ENCODE measurements at places on chromosomes 4 and X. TPM values are rescaled to one million over a fixed set of nuclear protein-coding genes. Genes with fewer than 3 reads are reported as not detected.

GRCh38 chrX:154382483-154383069, 3.5 kb downstream of the EMD start:
- H3K4me3 ChIP-seq: no peak overlapping the region
- H3K27me3 ChIP-seq: no peaks in the 10 kb centered on the region
- no peaks in the 10 kb centered on the region for H3K36me3 ChIP-seq
- no peaks in the 10 kb centered on the region for H3K4me1 ChIP-seq

- no peaks in the 10 kb centered on the region for H3K36me3 ChIP-seq
- no peak overlapping the region for H3K27ac ChIP-seq
- DNase-seq: no peak
These were observed 689.3 kb downstream of the CENPC start for GRCh38 chr4:66855956-66856355.

SAGE1 gene
- not detected for total RNA-seq

- no peaks in the 10 kb centered on the region for H3K27me3 ChIP-seq
- H3K36me3 ChIP-seq: no peaks in the 10 kb centered on the region
- DNase-seq: no peak
- no peak overlapping the region for H3K4me3 ChIP-seq
- H3K4me1 ChIP-seq: no peaks in the 10 kb centered on the region
These were observed 54.6 kb downstream of the AMOT start for GRCh38 chrX:112786076-112786475.

TEX11 gene
- not detected for total RNA-seq

DNA sequence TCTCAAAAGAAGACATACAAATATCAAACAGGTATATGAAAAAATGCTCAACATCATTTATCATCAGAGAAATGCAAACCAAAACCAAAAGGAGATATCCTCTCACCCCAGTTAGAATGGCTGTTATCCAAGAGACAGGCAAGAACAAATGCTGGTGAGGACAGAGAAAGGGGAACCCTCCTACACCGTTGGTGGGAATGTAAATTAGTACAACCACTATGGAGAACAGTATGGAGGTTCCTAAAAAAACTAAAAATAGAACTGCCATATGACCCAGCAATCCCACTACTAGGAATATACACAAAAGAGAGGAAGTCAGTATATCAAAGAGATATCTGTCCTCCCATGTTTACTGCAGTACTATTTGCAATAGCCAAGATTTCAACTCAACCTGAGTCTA, 83.5 kb downstream of the CDS1 start:
- no peaks in the 10 kb centered on the region for H3K27me3 ChIP-seq
- no peaks in the 10 kb centered on the region for H3K4me1 ChIP-seq
- no peak overlapping the region for H3K4me3 ChIP-seq
- DNase-seq: no peak
- peaks cover 26% of the 10 kb centered on the region for H3K36me3 ChIP-seq
- no peak overlapping the region for H3K27ac ChIP-seq

DNA sequence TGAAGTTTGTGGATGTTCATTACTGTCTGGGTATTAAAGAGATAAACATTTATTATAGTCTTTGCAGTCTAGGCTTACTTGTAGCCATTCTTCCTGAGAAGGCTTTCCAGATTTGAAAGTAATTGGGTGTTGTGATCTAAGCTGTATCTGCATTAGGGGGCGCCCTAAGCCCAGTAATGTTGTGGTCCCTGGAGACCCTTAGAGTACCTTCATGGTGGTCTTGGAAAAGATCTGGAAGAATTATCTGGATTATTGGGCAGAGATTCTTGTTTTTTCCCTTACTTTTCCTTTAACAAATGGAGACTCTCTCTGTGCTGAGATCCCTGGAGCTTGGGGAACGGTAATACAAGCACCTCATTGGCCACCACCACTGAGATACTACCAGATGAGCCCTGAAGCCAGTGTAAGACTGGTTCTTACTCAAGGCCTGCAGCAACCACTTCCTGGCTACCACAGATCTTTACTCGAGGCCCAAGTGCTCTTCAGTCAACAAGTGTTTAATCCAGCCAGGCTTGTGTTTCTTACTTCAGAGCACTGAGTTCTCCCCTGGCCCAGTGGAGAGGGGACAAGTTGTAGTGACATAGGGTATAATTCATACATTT, 63.1 kb downstream of the RTL3 start:
- no peak overlapping the region for H3K27ac ChIP-seq
- no peaks in the 10 kb centered on the region for H3K27me3 ChIP-seq
- no peaks in the 10 kb centered on the region for H3K4me1 ChIP-seq
- no peaks in the 10 kb centered on the region for H3K36me3 ChIP-seq
- DNase-seq: no peak
- no peak overlapping the region for H3K4me3 ChIP-seq

GRCh38 chr4:159177265-159178150, 74.6 kb downstream of the RAPGEF2 start:
- H3K4me1 ChIP-seq: peaks cover 77% of the 10 kb centered on the region
- H3K27ac ChIP-seq: no peak overlapping the region
- H3K27me3 ChIP-seq: no peaks in the 10 kb centered on the region
- H3K4me3 ChIP-seq: no peak overlapping the region
- H3K36me3 ChIP-seq: no peaks in the 10 kb centered on the region
- no peak for DNase-seq

GRK4 gene
- total RNA-seq: 8.2 TPM

GRCh38 chrX:47518144-47518543, 35.1 kb upstream of the ZNF41 start:
- DNase-seq: no peak
- H3K36me3 ChIP-seq: no peaks in the 10 kb centered on the region
- H3K27me3 ChIP-seq: no peaks in the 10 kb centered on the region
- H3K4me3 ChIP-seq: no peak overlapping the region

DNA sequence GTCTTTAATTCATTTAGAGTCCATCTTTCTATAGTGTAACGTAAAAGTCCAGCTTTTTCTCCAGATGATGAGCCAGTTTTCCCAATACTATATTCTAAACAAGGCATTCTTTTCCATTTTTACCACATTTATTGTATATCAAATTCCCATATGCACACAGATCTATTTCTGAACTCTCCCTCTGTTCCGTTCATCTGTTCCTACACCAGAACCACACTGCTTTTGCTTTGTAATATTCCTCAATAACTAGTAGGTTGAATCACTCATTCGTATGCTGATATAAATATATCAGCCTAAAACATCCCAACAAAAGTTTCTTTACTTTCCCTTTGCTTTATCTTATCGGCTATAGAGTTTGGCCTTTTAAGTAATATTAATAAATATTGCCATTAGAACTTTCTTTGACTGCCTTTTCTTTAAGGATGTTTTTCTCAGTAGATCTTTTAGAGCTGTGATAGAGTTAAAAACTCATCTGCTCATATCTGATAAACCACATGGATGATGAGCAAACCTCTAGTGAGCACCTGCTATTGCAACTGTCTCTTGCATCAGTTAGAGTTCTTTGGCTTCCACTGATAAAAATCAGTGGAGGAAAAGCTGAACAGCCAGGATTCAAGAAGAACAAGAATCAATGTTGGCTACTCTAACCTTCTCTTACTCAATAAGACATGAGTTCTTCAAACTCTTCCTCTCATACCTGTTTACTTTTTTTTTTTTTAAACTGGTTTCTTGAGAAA, 13.1 kb upstream of the RPL34 start:
- no peak for DNase-seq
- H3K27me3 ChIP-seq: no peaks in the 10 kb centered on the region
- H3K4me1 ChIP-seq: no peaks in the 10 kb centered on the region
- H3K4me3 ChIP-seq: no peak overlapping the region

GRCh38 chrX:49019599-49020249, 17.7 kb upstream of the GRIPAP1 start:
- no peaks in the 10 kb centered on the region for H3K4me1 ChIP-seq
- H3K36me3 ChIP-seq: no peaks in the 10 kb centered on the region
- DNase-seq: no peak
- H3K27me3 ChIP-seq: no peaks in the 10 kb centered on the region
- H3K4me3 ChIP-seq: no peak overlapping the region

GRCh38 chr4:25658357-25658771, 2.7 kb downstream of the SLC34A2 start:
- no peaks in the 10 kb centered on the region for H3K36me3 ChIP-seq
- no peaks in the 10 kb centered on the region for H3K4me1 ChIP-seq
- DNase-seq: no peak
- H3K27me3 ChIP-seq: peaks cover 6% of the 10 kb centered on the region

DNA sequence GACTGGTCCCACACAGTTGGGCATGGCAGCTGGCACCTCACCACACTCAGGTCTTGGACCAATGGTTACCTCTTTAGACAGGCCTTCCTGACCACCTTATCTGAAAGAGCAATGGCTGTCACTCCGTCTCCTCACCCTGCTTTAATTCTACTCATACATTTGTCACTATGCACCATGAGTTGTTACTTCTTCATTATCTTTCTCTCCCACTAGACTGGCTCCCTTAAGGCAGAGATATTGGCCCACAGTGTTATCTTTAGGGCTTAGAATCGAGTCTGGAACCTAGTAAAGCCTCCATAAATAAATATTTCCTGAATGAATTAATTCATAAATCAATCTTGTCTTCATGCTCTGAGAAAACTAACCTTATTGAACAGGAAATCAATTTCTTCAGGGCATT, 46.6 kb downstream of the DCHS2 start:
- H3K36me3 ChIP-seq: no peaks in the 10 kb centered on the region
- H3K27me3 ChIP-seq: no peaks in the 10 kb centered on the region
- DNase-seq: no peak
- H3K27ac ChIP-seq: no peak overlapping the region

PCDH19 gene
- 0.56 TPM for total RNA-seq

DNA sequence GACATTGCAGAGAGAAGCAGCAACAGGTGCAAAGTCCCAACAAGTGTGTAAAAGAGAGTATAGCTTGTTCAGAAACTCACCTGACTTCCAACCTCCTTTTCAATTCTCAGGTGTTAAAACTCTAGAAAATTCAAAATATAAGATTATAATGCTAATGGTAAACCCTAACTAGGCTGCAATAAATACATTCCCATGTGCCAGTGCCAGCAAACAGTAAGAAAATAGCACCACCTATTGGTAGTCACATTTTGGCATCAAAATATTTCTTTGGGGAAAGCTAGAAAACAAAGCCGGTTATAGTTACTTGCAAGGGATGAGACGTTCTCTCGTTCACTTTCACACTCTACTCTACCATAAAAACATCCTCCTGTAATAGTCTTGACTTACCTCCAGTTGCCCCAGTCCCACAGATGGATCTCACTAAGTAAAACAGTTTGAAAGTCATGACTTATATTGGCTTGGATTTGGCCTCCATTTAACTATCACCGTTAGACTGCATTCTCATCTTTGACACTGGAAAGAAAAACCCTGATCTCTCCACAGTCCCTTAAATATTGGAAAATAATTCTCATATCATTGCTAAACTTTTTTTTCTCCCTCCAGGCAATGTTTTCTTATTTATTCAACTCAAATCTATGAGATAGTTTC, 9.6 kb downstream of the BMP3 start:
- no peak overlapping the region for H3K27ac ChIP-seq
- no peak for DNase-seq
- no peak overlapping the region for H3K4me3 ChIP-seq
- no peaks in the 10 kb centered on the region for H3K4me1 ChIP-seq
- no peaks in the 10 kb centered on the region for H3K27me3 ChIP-seq

- no peak overlapping the region for H3K27ac ChIP-seq
- H3K4me3 ChIP-seq: no peak overlapping the region
- H3K27me3 ChIP-seq: no peaks in the 10 kb centered on the region
- DNase-seq: no peak
- no peaks in the 10 kb centered on the region for H3K4me1 ChIP-seq
These were observed 15.6 kb downstream of the ELF4 start for GRCh38 chrX:130094696-130095095.

DNA sequence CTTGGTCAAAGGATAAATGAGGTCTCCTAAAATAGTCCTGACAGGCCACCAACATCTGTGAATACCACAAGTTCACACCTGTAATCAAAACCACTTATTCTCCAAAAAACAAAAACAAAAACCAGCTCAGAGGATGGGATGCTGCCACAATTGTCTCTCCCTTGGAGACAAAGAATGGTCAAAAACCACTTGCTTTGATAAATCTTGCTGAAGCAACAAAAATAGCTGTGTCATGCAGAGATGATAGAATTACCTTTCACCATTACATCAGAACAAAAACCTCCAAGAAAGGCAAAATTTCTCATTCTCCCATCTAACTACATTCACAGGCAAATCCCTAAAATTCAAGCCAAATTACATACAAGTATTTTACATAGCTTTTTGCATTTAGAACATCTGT, 180.4 kb downstream of the MAML3 start:
- no peak for DNase-seq
- no peaks in the 10 kb centered on the region for H3K36me3 ChIP-seq
- H3K27me3 ChIP-seq: no peaks in the 10 kb centered on the region

GRCh38 chrX:147838465-147839131, 73.1 kb upstream of the FMR1 start:
- H3K4me3 ChIP-seq: no peak overlapping the region
- H3K27me3 ChIP-seq: no peaks in the 10 kb centered on the region
- no peak overlapping the region for H3K27ac ChIP-seq

DNA sequence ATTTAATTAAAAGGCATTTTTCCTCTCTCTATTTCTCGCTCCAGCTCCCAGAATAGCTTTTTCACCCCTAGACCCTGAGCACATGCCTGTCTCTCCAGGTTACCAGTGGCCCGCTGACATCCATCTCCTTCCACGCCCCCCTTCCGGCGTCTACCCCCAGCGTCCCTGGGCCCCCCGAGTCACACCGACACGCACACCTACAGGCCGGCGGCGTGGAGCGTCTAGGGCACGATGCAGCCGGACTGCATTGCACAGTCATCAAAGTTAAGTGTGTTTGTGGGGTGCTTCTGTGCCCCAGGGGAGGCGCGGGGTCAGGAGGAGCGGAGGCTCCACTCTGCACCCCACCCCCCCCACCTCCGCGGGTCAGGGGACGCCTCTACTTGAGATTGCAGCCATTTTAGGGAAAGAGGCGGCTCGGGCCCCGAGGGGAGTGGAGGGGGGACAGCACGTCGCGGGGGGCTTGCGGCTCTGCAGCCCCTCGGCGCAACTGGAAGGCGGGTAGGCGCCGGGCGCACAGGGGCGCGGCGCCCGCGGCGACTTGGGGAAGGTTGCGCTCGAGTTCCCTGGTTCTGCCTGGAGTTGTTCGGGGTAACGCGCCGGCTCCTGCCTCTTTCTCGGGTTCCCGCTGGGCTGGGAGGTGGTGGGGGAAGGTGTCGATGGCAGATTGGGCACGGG, 112.7 kb downstream of the DHX15 start:
- peak overlapping the region; percentile 65 for H3K4me3 ChIP-seq
- H3K27ac ChIP-seq: peak overlapping the region; percentile 77
- H3K27me3 ChIP-seq: no peaks in the 10 kb centered on the region
- no peak for DNase-seq
- H3K36me3 ChIP-seq: no peaks in the 10 kb centered on the region
- H3K4me1 ChIP-seq: peaks cover 26% of the 10 kb centered on the region

RTL9 gene
- total RNA-seq: 0.41 TPM

GRCh38 chrX:119093991-119094735, 21.4 kb downstream of the CT47C1 start:
- H3K4me1 ChIP-seq: no peaks in the 10 kb centered on the region
- H3K4me3 ChIP-seq: no peak overlapping the region
- H3K27ac ChIP-seq: no peak overlapping the region
- no peaks in the 10 kb centered on the region for H3K27me3 ChIP-seq
- H3K36me3 ChIP-seq: no peaks in the 10 kb centered on the region
- DNase-seq: no peak

JAKMIP1 gene
- total RNA-seq: 0.30 TPM

- no peak overlapping the region for H3K27ac ChIP-seq
- DNase-seq: no peak
- no peaks in the 10 kb centered on the region for H3K27me3 ChIP-seq
- no peak overlapping the region for H3K4me3 ChIP-seq
These were observed 64.9 kb upstream of the PSAPL1 start for GRCh38 chr4:7499661-7500060.

Measured in right atrium auricular region (tissue), 2 donors.